CD4-positive, alpha-beta T cell treated with Interleukin-15 for 4 hours (primary cell): ENCODE measurements at places on chromosomes 12 and 14.

DNA sequence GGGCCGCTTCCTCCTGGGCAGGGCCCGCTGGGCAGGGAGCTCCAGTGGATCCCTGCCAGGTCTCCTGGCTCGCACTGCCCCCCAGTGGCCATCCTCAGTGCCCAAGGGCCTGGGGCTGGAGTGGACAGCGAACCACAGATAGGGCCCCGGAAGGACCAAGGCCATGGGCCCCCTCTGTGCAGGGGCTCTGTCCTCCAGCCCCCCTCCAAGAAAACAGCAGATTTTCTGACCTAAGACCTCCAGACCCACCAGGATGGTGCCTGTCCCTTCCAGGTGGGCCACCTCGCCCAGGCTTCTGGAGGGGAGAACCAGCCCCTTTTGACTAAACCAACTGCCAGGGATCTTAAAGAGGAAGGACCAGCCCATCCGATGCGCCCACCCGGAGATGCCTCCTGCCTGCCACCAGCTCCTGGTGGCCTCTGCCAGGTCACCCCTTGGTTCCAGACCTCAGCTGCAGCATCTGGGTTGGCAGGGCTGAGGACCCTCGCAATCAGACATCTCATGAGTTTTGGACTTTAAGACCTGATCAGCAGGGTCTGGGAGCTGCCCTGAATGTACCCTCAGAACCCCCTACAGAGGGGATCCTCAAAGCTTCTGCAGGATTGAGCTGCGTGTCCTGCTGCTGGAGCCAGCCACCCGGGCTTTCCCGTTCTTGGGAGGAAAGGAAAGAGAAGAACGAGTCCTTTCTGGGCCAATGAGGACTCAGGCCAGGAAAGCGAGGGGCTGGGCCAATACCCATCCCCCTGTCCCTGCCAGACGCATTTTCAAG is 325.8 kb upstream of the DIO3 start:
- DNase-seq: no peak

GRCh38 chr12:29616664-29617406 is 119.3 kb upstream of the OVCH1 start:
- DNase-seq: no peak

GRCh38 chr14:47675466-47676314 is at the start of gene MDGA2:
TSS of gene MDGA2 (minus strand) at chr14:47675605.
- DNase-seq: no peak

- DNase-seq: no peak
Observed at GRCh38 chr14:22088614-22089342, 415.2 kb upstream of the OR4E1 start.

GRCh38 chr12:23528316-23528715 is 421.2 kb downstream of the SOX5 start:
- DNase-seq: no peak

GRCh38 chr14:92414690-92415445 is 91.9 kb downstream of the SLC24A4 start:
- DNase-seq: no peak

- no peak for DNase-seq
Observed at GRCh38 chr14:74979442-74980397, 23.0 kb upstream of the EIF2B2 start.

GRCh38 chr14:55805250-55805649 is 225.2 kb downstream of the KTN1 start:
- no peak for DNase-seq

GRCh38 chr12:116783525-116784237 is 45.6 kb downstream of the RNFT2 start:
- DNase-seq: no peak

DNA sequence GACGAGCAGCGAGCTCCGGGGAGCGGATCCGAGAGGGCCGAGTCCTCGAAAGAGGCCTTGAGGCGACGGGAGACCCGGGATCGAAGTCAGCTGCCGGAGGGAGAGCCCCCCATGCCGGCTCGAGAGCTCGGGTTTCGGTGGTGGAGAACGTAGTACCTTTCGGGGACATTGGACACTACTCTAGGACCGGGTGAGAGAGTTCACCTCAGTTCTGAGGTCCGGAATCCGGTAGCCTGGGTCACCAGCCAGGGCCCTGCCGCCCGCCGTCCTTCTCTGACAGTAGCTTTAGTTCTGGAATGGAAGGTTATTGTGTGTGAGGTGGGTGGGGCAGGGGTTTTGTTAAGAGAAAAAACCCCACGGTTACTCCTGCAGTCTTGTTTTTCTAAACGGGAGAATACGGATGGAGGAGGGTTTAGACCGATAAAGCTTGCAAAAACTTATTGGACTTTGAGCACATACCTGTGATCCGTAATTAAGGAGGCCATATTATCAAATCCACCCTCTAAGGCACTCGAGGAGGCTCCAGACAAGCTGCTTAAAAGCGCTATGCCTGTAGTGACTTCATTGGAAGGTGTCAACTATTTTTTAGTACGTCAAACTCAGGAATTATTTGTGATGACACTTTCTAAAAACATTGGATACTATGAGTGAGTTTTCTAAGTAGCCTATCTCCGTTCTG is 765 bp downstream of the SCYL2 start:
- DNase-seq: peak; percentile 7

DNA sequence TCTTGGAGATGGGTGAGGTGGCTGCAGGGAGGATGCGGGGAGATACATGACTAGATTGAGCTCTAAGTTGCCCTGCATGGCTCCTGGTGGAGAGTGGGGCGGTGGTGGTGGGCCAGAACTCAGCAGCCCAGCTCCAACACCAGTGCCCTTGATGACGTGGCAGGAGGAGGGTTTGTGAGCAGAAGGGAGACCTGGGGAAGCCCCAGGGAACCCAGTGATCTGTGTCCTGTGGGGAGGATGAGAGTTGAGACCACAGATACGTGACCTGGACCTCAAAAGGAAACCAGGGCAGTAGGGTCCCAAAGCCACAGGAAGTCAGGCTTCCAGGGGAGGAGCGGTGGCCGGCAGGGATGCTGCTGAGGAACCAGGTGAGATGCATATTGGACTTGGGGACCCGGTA is 989.1 kb upstream of the TMEM132C start:
- DNase-seq: no peak

DNA sequence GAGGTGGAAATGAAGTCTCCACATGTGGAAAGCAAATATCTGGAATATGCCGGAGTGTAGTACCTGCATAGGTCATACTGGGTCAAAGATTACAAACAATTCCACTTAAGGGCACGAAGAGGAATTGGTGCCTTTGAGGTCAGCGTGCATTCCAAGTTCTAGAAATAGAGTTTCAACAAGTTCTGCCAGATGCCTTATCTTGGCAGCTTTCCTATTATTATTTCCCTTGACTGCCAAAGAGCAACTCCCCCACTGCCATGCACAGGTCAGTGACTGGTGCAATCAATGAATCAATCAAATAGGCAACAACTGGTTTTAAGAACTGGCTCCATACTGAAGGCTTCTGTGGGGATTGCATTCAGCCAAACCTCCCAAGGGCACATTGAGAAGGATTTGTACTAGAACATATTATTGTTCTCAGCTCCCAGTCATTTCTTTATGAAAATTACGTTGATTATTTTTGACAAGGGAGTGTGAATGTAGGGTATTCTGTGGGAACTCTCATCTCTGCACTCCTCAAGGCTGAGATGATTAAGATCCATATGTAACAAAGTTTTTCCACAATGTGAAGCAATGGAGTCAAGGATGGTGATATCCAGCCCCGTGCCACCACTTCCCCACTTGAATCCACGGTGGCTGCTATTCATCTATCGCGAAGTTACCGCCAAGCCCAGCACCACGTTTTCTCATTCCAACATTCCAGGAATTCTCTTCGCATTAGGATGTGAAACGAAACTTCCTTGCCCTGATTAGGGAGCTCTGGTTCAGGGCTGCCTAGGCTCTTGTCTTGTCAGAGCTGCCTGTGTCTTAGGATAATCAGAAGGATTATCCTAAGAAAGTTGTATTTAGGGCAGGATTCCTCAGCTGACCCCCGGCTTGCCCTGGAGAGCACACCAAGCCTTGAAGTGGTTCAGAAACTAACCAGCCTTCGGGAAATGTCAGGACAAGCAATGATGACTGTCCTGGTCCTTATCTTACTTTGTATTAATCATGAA is 115.1 kb upstream of the PCED1B start:
- no peak for DNase-seq

- no peak for DNase-seq
Observed at GRCh38 chr12:25269701-25270100, 19.0 kb upstream of the KRAS start.

- DNase-seq: no peak
Observed at GRCh38 chr14:21096978-21097635, 1.3 kb downstream of the ZNF219 start.

- no peak for DNase-seq
Observed at GRCh38 chr12:54998958-54999510, 14.5 kb upstream of the TESPA1 start.

DNA sequence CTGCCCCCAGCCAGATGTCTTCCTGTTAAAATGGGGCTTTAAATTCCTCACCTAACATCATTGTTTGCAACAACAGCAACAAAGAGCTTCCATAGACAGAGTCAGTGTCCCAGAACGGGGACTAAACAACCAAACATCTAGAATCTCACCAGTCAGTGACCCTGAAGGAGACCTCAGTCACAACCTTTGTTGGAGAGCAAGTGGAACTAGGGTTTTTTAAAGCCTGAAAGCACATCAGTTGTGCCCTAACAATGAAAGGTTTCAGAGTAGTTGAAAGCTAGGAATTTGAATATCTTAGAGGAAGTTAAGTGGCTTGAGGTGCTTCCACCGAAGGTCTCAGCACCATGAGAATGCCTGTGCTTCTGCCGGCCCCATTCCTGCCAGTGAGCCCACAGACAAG is 5.0 kb upstream of the ALDH2 start:
- DNase-seq: no peak

GRCh38 chr14:58972233-58973017 is 216.0 kb upstream of the DAAM1 start:
- DNase-seq: no peak

DNA sequence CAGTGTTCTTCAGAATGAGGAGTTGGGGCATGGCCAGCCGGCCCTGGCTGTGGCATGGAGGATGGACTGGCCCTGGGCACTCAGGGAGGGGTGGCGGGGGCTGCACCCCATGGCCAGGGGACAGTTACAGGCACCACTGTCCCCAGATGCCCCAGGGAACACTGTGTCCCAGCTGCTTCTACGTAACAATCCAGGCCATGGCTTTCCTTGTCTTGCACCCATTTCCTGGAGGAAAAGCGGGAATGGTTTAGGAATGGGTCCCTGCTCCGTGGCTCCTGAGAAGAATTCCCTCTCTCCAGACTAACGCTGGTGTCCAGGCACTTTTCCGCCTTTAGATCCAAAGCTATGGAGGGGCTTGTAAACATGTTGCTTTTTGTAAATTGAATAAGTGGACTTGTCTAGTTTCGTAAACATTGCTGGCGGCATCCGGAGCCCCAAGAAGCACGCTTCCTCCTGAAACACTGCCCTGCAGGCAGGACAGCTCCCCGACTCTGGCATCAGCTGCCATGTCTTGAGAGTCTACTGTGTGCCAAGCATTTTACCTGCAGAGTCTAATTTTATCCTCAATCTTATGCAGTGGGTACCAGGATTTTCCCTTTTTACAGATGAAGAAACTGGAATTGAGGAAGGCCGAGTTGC is 238.3 kb downstream of the SLC41A2 start:
- DNase-seq: no peak

GRCh38 chr14:104356020-104356737 is 217.8 kb downstream of the KIF26A start:
- DNase-seq: no peak

- no peak for DNase-seq
Observed at GRCh38 chr12:50545213-50545612, 40.4 kb downstream of the DIP2B start.

DNA sequence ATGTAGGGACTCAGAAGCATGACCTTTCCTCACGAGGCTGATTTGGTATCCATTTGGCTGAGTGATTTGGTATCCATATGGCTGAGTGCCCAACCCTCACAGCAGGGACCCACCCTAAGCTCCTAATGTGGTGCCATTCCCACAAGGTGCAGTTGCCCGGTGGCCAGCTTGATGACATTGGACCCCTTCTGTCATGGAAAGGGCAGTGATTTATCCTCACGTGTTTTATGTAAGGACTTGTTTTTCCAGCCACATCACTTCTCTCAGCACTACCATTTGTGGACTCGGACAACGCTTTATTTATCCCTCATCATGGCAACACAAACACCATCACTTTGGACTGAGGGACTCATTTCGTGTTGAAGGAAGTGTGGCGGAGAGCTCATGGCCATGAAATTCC is 8.5 kb upstream of the CDC42BPB start:
- DNase-seq: no peak

GRCh38 chr14:95774265-95775160 is 60.6 kb upstream of the TCL1A start:
- peak; percentile 39 for DNase-seq

- no peak for DNase-seq
Observed at GRCh38 chr12:6041891-6042290, 82.6 kb downstream of the VWF start.

GRCh38 chr14:59632381-59632780 is 55.8 kb upstream of the CCDC175 start:
- peak; percentile 1 for DNase-seq

DNA sequence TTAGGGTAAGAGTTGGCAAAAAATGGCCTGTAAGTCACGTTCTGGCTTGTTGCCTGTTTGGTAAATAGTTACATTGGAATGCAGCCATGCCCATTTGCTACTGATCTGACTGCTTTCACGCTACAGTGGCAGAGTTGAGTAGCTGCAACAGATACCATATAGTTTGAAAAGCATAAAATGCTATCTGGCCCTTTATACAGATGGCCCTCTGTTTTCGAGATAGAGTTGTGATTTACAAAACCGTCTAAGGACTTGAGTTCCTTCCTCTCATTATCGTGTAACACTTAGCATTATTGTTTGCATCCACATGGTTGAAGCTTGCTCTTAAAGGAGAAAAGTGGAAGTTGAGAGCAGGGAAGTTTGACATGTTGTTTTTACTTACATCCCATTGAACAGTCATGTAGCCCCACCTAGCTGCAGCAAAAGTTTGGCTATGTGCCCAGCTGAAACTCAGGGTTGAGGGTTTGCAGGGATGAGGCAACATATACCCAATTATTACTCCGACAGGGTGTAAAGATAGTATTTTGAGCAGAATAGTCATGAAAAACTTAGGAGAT is 11.3 kb upstream of the SCFD1 start:
- DNase-seq: peak; percentile 19

DNA sequence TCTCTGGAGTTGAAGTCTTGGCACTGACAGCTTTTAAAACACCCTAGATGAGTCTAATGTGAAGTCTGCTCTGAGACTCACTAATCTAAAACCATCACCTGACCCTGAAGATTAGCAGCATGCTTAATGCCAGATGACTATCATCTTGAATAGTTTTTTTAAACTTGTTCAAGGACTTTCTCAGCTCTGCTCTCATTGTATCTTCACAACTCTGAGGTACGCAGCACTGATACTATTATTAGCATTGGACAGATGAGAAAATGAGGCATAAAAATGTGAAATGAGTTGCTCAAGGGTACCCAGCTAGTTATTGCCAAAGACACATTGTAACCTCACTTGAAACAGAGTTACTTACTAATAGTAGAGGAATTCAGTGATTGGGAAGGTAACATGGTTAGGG is 4.8 kb downstream of the SLC38A1 start:
- DNase-seq: no peak

DNA sequence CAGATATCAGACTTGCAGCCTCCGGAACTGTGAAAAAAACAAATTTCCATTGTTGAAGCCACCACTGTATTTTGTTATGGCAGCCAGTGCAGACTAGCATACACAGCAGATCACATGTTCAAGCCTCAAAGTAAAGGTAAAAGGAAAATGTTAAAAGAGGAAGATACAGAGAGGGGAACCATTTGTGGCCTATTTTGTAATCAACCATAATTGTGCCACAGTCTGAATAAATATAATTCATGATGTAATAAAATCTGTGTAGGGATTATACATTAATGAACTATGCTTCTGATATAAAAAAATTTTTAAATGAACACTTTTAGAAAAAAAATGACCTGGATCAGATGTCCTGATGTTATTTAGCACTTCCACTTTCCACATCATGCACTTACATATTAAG is 79.6 kb downstream of the SLC16A7 start:
- no peak for DNase-seq

- DNase-seq: no peak
Observed at GRCh38 chr14:40987481-40987880, 619.2 kb upstream of the LRFN5 start.
